ENCODE measurements at places on chromosomes 13 and 19.
A peak's percentile ranks its signal among the peaks of the same experiment; 100 is the strongest.

- no peak for DNase-seq
Measured at GRCh38 chr13:29830000-29830399, 20.4 kb downstream of the UBL3 start.

- no peak for DNase-seq
Measured at GRCh38 chr13:36414461-36414860, 17.8 kb upstream of the CCNA1 start.

- DNase-seq, result no peak
Measured at GRCh38 chr19:55156202-55157063, 1.1 kb downstream of the TNNI3 start.

DNA sequence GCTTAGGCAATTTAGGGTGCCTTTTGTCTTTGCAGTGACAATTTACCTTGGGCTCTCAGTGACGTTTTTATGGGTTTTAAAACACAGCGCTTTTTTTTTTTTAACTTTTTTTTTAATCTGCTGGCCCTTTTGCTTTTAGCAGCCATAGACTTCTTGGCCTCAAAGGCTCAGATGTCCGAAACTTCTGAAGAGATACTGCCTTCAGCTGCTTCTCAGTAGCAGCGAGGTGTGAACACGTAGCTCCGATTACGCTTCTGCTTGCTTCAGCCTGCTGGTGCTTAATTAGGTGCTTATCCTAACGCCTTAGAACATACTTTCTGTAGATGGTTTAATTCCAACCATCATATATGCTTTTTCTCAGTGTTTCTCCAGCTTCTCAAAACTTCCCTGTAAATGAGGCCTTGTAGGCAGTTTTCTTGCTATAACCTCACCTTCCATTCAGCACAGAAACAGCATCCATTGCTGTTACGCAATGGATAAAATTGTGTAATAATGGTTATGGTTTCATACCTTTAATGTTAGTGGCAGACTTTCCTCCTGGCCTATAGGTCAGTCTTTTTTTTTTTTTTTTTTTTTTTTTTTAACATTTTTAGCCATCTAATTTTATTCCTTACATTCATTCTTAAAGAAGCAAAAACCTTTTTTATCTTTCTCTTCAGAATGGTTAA, 723.9 kb downstream of the GPC5 start:
- DNase-seq, result no peak

- DNase-seq, result no peak
Measured at GRCh38 chr13:99507986-99508385, 6.7 kb downstream of the TM9SF2 start.

DNA sequence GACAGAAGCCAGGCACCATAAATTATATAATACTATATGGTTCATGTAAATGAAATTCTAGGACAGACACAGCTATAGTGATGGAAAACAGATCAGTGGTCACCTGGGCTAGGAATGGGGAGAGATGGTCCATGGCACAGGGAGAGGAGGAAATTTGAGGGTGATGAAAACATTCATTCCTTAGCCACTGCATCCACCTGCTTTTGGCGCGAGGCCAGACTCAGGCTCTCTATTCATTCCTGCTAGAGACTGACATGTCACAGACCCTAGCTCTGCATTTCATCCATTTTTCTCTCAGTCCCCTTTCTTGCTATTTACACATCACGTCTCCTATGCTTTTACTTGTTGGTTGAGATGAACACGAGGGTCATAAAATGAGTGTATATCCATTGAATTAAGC, 628.3 kb upstream of the SLC10A2 start:
- DNase-seq, result no peak

GRCh38 chr19:16470541-16470910, 1.2 kb downstream of the EPS15L1 start:
- no peak for DNase-seq

GRCh38 chr13:45362939-45363338, 22.0 kb upstream of the TPT1 start:
- DNase-seq, result no peak

GRCh38 chr13:98279473-98280175, 102.6 kb upstream of the RNF113B start:
- no peak for DNase-seq

- peak; percentile 53 for DNase-seq
Measured at GRCh38 chr13:36858290-36858689, 39.3 kb downstream of the RFXAP start.

All from renal cortex interstitium (tissue), 15 donors.